Stimulated activated CD4-positive, alpha-beta T cell treated with anti-CD3 and anti-CD28 coated beads, Interleukin-1b, Interleukin-23, amount 100 ng/mL, for 1 hour (primary cell): ENCODE measurements at places on chromosomes 16 and 17.

DNA sequence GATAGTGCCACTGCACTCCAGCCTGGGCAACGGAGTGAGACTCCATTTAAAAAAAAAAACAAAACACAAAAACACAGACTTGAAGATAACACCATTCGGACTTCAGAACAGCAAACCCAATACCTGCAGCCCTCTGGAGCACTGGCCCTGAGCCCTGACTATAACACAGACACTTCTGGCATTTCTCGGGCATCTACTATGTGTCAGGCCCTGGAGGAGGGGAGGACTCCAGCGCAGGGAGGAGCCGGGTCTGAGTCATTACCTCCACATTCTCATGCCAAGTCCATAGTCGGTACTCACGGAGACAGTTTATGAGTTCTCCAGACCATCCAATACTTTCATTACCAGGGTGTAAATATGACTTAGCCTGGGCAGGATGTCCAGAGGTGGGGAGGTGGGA lies 48.8 kb downstream of the PITPNM3 start:
- no peak for DNase-seq

DNA sequence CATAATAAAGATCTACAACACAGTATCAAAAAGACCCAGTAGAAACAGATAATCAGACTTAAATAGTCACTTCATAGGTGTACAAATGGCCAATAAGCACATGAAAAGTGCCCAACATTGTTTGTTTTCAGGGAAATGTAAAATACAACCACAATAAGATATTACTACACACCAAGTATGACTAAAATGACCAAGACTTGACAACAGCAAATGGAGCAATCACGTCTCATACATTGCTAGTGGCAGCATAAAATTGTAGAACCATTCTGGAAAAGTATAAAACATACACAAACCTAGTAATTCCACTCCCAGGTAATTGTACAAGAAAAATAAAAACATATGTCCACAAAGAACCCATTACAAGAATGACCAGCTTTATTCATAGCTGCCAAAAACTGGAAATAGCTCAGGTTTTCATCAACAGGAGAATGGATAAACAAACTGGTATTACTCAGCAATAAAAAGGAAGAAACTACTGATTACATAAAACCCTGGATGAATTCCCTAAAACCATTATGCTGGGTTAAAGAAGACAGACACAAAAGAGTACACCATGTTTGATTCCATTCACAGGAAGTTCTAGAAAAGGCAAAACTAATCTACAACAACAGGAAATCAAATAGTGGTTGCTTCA lies 85.6 kb downstream of the TTC19 start:
- no peak for DNase-seq

DNA sequence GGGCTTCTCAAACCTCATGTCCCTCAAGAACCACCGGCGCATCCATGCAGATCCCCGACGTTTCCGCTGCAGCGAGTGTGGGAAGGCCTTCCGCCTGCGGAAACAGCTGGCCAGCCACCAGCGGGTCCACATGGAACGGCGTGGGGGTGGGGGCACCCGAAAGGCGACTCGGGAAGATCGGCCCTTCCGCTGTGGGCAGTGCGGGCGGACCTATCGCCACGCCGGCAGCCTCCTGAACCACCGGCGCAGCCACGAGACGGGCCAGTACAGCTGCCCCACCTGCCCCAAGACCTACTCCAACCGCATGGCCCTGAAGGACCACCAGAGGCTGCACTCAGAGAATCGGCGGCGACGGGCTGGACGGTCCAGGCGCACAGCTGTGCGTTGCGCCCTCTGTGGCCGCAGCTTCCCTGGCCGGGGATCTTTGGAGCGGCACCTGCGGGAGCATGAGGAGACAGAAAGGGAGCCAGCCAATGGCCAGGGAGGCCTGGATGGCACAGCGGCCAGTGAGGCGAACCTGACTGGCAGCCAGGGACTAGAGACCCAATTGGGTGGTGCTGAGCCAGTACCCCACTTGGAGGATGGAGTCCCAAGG lies 5.9 kb downstream of the ZNF646 start:
- DNase-seq = no peak

DNA sequence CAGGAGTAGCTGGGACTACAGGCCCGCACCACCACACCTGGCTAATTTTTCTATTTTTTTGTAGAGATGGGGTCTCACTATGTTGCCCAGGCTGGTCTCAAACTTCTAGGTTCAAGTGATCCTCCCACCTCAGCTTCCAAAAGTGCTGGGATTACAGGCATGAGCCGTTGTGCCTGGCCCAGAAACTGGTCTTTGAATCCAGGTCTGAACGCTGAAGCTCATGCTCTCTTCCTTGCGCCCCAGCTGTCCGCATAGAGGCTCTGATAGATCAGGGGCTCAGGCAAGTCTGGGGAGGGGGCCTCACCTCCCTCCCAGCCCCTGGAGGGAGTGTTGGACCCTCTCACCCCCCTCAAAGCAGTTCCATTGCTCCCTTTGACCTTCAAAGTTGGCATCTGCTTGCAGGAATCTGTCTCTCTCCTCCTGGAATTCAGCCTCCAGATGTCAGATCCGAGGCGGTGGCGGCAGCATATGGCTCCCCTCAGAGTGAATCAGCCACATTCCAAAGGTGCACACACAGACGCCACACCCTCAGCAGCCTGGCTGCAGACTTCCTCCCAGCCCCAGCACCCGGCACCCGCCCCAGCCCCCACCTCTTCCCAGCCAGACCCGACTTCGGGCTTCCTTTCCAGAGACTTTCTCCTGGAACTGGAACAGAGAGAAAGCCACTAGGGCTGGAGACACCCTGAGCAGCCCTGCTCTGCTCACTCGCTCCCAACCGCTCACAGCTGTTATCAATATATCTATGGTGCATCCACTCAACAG lies 16.9 kb upstream of the GLIS2 start:
- no peak for DNase-seq

GRCh38 chr17:66520999-66521398 lies 218.6 kb downstream of the PRKCA start:
- DNase-seq = no peak

DNA sequence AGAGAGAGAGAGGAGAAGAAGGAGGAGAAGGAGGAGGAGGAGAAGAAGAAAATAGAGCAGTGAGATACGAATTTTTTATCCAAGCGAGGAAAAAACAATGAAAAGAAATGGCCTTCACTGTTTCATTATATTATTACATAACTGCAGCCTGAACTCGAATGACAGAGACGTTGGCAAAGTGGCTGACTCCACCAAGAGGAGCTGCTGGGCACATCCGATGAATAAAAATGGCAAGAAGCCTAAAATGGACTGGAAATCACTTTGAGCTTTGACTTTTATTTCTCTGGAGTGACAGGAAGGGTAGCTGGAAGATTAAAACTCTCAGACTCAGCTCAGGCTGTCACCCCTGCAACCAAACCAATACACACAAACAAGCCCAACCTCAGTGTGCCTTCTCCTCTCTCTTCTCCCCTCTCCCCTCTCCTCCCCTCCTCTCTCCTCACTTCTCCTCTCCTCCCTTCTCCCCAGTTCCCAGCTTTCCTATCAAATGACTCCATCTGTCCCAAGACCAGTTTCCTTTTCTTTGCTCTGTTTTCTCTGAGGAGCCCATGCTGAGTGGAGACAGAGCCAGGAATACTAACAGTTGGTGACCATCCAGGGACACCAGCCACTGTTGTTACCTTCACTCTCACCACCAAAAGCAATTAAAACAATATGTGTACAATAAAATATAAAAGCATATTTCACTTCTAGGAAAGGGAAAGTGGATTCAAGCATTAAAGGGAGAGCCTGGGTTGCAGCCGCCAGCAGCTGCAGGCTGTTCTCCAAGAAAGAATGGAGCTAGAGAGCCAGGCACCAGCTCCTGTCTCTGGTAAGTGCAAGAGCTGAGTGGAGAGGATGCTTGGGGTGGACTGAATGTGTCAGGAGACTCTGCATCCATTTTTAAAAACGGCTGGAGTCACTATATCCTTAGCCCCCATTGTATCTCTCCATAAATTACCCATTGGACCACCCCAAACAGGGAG lies 51.2 kb downstream of the SOX9 start:
- no peak for DNase-seq

DNA sequence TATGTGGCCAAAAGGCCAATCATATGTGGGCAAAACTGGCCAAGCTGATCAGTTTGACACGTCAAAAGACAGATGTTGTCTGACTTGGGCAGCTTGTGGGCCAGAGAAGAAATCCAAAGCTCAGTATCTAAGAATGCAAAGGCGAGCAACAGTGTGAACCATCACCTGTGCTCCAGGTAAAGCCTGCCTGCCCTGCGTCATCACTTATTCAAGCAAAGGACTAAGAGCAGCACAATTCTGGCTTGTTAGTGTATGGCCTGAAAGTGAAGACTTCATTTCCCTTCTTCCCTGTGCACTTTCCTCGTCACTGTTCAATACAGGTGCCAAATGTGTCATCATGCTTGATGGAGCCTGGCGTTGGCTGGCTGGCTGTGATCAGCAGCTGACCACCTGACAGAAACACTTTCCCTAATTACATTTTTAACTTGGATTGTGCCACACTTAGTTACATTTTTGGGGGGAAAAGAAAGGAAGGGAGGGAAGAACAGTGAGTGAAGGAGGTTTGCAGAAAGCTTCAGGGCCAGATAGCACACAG lies 4.7 kb downstream of the FAM20A start:
- no peak for DNase-seq

- no peak for DNase-seq
Observed at GRCh38 chr16:28496844-28497243, 2.4 kb downstream of the APOBR start.

- no peak for DNase-seq
Observed at GRCh38 chr17:57067162-57067561, 17.9 kb upstream of the AKAP1 start.

GRCh38 chr16:49615576-49615975 lies 240.3 kb downstream of the ZNF423 start:
- no peak for DNase-seq

DNA sequence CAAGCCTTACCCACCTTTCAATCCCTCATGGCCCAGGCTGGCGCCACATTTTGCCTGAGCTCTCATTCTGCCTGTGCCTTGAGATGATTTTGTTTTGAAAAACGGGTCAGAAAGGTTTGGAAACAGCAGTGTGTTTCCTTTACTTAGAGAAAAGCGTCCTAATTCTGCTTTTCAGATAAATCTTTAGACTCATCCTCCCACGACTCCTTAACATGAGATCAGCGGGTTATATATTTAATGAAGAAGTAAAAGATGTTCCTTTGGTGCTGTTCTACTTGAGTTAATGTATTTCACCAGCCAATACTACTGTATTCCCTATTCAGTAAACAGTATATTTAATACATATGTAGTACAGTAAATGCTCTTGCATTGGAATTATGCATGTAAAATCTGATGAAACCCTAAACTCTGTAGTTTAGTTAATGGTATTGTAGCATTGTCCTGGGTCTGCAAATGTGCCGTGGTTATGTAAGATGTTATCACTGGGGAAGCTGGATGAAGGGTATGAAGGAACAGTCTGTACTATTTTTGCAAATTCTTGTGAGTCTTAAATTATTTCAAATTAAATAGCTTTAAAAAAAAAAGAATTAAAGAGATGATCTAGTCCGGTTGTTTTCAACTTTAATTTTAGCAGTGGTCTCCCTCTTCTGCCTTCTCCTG lies 199.4 kb upstream of the CACNG5 start:
- DNase-seq = no peak

DNA sequence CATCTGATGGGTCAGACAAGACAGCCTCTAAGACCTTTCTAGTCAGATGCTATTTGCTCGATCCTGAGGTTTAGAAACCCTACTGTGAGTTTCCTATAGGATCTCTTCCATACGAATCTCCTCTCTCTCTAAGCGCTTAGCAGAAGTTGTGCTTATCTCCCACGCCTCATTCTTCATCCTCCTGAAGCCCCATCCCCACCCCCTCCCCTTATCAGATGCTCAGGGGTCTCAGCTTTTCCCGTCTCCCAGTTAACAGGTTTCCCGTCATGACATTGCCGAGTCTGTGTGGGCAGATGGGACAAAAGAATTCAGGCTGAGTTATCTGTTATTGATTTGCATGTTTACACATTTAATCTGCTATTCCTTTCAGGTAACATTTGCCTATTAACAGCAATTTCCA lies 99.0 kb upstream of the PIRT start:
- no peak for DNase-seq

GRCh38 chr16:17294856-17295255 lies 175.9 kb downstream of the XYLT1 start:
- no peak for DNase-seq

- no peak for DNase-seq
Observed at GRCh38 chr16:79509211-79509631, 91.3 kb downstream of the MAF start.

GRCh38 chr16:67428146-67428731 lies 2.7 kb upstream of the HSD11B2 start:
- peak; percentile 13 for DNase-seq

DNA sequence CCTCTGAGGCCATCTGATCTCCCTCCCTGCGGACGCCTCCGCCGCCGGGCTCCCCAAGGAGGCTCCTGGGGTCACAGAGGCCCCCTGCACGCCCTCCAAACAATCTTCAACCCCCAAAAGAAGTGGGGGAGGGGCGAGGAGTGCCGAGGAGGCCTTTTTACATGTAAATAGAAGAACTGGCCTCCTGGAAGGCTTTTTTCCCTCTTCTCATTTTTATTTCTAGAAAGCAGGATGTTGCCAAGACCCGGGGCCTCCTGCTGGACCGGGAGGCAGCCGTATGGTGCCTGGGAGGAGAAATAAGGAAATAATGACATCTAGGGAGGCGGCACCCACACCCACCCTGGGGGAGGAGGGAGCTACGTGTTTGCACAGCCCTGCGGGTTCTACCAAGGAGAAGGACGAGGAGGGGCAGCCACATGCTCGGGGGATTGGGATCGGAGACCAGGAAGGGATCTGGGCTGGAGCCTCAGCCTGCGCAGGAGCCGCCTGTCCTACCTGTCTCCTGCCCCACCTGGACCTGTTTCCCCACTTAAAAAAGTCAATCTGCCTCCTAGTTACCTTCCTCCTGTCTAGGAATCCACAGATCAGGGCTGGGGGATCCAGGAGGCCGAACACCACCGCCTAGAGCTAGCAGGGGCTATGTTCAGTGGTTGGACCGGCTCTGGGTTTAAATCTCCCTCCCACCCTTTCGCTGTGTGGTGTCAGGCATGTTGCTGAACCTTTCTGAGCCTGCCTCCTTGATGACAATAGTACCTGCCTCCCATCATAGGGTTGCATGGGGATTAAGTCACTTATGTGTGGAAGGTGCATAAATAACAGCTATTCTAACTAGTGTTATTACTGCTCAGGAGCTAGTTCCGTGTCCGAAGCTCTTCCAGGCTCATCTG lies 175.7 kb upstream of the GSE1 start:
- DNase-seq = no peak
